RCC 7860 (cell line): ENCODE measurements at places on chromosomes 13 and 19.

- DNase-seq = no peak
Observed at GRCh38 chr13:104875038-104875754, 1660.3 kb downstream of the EFNB2 start.

DNA sequence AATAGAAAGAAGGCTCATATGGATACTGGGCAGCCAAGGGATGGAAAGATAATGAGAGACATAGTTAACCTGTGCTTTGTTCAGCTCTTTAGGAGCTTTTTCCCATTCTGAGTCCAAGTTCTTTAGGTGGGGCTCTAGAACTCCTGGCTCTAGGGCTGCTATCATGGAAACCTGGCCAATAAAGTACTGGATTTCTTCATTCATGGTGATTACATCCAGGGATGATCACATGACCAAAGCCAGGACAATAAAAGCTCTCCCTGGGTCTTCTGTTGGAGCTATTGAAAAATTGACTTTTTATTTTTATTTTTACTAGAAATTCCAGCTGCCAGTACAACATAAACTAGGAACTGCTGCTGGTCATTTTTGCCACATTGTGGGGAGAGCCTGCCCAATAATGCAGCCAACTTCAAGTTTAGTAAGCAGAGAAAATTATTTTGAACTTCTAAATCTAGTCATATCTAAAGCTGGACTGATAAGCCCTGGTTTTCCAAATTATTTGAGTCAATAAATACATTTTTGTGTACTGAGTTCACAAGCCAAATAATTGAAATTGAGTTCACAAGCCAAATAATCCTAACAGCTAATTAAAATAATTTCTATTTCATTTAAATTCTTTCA lies 224.9 kb upstream of the STARD13 start:
- no peak for DNase-seq

DNA sequence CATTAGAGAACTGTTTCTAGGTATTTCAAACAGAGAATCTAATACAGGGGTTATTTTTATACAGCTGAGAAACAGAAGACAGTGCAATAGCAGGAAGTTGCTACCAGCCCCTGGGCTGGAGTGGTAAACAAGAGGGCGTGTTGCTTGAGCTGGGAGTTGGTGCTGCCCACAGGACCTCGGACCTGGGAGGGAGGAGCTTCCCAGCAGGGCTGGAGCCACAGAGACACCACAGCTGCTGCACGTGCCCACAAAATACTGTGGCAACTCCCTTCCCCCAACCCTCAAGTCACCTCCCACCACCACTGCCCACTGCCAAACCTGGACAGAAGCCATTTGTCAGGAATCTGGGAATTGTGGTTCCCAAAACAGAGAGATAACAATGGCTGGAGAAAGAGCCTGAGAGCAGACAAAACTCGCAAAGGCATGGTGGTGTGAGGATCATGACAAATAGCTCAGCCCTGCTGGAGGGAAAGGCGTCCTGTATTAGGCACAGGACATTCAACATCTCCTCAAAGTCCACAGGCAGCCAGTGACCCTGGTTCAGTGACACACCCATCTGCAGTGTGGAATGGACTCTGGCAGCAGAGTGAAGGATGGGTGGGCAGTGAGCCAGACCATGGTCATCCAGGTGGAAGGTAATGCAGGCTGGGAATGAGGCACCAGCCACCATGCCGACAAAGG lies 57.2 kb downstream of the SPATA13 start:
- DNase-seq = no peak

- DNase-seq = no peak
Observed at GRCh38 chr13:38970380-38971051, 20.1 kb downstream of the STOML3 start.

DNA sequence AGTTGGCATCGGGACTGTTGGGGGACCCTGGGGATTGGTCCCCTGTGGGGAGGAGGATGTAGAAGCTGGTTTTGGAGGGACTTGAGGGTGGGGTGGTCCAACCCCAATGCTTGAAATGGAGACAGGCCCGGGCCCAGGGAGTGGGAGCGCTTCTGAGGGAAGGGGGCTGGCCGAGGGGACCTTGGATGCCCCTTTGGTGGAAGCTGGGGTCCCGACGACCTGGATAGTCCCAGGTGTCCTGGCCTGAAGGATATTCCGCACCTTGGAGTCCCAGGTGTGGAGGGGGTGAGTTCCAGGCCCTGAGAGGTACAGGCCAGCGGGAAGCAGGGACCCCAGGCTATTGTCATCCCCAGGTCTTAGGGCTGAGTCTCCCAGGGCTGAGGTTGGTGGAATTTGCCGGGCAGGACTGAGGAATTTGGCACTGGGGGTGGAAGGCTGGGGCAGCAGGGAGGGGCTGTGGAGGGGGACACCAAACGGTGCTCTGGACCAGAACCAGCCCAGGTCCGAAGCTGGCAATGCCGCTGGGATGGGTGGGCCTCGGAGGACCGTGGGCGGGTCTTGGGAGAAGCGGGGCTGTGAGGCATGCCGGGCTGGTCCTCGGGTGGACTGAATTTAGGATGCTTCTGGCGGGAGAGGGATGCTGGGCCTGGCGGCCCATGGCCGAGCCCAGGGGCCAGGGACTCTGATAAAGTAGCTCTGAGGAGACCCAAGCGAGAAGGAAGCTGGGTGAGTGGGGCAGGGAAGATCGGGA lies 1.8 kb downstream of the HDGFL2 start:
- DNase-seq = no peak

DNA sequence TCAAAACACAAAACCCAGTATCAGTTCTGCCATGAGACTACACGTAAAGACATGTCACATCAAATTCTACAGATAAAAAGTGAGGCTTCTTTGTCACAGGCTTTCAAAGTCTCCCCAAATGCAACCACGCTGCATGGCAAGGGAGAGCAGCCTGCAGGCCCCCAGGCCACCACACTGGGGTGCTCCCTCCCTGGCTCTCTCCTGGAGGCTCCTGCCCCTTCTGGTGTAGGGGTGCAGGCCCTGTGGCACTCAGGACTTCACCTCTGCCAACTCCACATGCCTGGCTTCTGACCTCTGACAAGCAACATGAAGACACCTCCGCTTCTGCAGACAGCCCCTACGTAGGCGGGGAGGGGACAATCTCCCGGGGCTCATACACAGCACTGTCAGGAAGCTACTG lies 14.3 kb downstream of the AKAP8 start:
- DNase-seq = no peak

DNA sequence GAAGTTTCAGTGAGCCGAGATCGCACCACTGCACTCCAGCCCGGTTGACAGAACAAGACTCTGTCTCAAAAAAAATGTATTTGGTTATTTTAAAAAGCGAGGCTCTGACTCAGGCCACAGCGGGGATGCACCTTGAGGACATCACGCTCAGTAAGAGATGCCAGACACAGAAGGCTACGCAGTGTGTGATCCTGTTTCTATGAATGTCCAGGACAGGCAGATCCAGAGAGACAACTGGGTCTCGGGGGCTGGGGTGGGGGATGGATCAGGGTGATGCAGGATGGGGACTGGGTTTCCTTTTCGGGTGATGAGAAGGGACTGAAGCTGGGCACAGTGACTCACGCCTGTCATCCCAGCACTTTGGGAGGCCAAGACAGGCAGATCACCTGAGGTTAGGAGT lies 5.4 kb downstream of the MED16 start:
- DNase-seq = no peak

GRCh38 chr13:106533943-106534638 lies 1.4 kb downstream of the EFNB2 start:
- no peak for DNase-seq

DNA sequence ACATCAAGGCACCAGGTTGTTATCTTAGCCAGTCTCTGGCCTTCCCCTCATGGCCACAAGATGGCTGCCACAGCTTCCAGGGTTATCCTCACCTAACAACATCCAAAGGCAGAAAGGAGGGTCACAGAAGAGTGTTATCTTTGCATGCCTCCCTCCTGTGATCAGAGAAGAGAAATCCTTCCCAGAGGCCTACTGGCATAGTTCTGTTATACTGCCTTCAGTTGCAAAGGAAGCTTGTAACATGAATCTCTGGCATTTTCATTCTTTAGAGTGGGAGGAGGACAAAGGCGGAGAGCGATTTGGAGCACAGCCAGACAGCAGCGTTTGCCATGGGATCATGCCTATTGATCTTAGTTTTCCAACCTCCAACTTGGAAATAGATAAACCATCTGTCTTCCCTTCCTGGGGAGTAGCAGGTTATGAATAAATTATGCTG lies 135.7 kb downstream of the DNAJC15 start:
- DNase-seq = no peak

DNA sequence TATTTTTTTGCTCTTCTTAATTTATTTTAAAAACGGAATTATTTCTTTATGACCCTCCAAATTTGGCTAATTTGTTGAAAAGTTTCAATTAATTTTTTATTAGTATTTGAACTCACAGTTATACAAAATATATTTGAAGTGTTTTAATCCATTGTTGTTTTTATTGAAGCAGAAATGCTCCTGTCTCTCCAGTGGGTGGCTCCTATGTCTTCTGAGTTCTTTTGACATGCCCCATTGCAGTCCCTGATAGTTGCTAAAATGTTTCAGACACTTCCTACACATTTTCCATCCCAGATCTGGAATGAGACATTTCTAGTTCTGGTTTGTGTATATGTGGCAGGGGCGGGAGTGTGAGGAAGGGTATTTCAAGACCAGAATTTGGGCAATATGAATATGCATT lies 579.4 kb upstream of the PRR20A start:
- no peak for DNase-seq

GRCh38 chr19:13208672-13209483 lies 58.7 kb downstream of the IER2 start:
- no peak for DNase-seq

DNA sequence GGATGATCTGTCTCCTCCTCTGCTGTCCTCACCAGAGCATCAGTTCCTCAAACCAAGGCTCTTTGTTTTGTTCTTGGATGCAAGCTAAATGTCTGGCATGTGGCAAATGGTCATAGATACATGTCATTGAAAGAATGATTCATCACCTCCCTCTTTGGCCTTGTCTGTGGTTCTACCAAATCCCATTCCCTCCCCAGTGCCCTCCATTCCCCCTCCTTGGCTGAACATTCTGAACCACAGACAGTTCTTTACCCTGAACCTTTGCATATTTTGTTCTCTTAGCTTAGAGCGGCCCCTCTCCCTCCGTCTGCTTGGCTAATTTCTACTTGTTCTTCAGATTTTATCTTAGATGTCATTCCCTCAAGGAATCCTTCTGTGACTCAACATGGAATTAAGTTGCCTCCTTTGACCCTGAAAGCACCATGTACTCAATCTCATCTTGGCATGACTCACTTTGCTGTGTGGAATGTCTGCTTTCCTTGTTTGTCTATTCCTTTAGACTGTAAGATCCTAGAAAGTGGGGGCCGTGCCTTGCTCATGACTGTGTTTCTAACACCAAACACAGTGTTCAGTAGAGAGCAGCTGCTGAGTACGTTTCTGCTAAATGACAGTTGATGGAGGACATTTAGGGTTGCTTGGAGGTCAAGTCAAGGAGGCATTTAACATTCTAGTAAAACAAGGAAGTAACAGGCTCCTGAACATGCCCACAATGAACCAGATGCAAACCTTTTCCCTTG lies 8.1 kb downstream of the ALOX5AP start:
- peak; percentile 99 for DNase-seq

GRCh38 chr13:110772091-110772984 lies 58.8 kb downstream of the ING1 start:
- DNase-seq = no peak

DNA sequence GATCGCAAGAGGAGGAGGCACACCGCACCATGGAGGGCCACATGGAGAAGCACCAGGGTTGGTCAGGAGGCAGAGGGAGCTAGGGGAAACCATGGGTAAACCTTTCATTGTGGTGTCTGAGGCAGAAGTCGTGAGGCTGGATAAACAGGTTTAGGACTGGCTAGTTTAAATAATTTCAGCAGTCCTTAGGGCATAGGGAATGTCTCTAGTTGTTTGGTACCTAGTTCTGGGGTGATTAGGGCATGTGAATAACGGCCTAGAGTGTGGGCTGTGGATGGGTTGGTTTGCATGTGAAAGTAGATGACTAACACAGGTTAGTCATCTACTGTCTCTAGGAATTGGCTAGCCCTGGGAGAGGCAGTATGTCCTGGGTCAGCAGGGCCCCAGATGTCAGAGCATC lies 102.3 kb downstream of the STOML3 start:
- peak; percentile 54 for DNase-seq

- DNase-seq = no peak
Observed at GRCh38 chr19:55225415-55225958, 3.1 kb downstream of the TMEM86B start.

GRCh38 chr13:51003642-51004041 lies 94.1 kb downstream of the RNASEH2B start:
- DNase-seq = no peak

DNA sequence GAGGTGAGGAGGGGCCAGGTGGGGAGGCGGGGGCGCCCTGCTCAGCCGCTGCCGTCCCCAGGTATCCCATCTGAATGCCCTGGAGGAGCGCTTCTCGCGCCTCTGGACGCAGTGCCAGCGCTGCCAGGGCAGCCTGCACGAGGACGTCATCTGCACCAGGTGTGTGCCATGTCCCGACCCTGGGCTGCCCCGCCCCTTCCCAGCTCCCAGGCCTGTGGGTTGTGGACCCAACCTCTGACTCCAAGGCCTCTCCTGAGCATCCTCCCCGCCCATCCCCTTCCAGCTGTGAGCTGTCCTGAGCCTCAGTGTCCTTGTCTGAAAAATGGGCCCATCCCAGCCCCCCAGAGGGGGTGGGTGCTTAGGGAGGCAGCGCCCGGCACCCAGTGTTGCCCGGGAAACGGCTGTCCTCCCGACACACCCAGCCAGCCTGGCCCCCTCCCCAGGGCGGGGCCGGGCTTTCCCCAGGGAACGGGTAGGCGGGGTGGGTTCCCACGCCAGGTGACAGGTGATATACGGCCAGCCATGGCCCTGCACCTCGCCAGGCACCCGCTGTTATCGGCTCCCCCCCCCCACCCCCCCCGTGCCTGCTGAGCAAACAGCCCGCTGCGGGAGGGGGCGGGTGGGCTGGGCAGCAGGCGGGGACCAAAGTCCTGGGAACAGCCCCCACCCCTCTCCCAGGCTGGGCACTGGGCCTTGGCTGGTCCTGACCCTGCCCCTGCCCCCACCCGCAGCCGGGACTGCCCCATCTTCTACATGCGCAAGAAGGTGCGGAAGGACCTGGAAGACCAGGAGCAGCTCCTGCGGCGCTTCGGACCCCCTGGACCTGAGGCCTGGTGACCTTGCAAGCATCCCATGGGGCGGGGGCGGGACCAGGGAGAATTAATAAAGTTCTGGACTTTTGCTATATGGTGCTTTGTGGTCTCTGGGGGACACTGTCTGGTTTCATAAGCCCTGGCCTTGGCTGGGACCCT lies 1.3 kb upstream of the SPIB start:
- DNase-seq = no peak

DNA sequence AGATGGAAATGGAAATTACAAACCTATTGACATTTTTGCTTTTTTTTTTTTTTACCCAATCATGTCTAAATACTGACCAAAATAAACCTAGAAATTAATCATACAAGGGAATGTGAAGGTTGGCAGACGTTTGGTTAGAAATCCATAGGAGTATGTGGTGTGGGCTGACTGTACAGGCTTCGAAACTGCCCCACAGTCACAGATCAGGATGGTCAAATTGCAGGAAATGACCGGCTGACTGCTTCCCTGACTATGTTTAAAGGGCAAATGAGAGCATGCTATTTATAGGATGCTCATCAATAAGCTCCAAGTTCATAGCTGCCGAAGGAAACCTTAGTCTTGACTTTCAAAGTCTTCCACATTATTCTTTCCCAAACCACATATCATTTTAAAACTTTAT lies 118.4 kb downstream of the COG6 start:
- peak; percentile 17 for DNase-seq

GRCh38 chr13:101230271-101230890 lies 185.9 kb downstream of the NALCN start:
- DNase-seq = no peak

- DNase-seq = no peak
Observed at GRCh38 chr13:102089177-102089576, 312.7 kb downstream of the FGF14 start.
